ENCODE measurements at places on chromosomes 11 and 22. TPM values are rescaled to one million over a fixed set of nuclear protein-coding genes. Genes with fewer than 3 reads are reported as not detected.

FADS1 gene
- 52.4 TPM for total RNA-seq

MOGAT2 gene
- not detected for total RNA-seq

ZNRF3 gene
- 12.2 TPM for total RNA-seq

GPR83 gene
- 1.3 TPM for total RNA-seq

CABP4 gene
- 6.3 TPM for total RNA-seq

MFRP gene
- total RNA-seq: 5.8 TPM

GRK3 gene
- total RNA-seq: 16.0 TPM

UBASH3B gene
- total RNA-seq: 6.5 TPM

POU2AF2 gene
- not detected for total RNA-seq

Data from camera-type eye (tissue), 1 donor.